Muscle of leg (tissue), 16 donors: ENCODE measurements at places on chromosomes 4 and X.

GRCh38 chr4:41538017-41538733, at the start of gene LIMCH1:
LIMCH1 (plus strand) TSS chr4:41538157; CDS start chr4:41605996, 67,839 bp downstream.
- DNase-seq, result peak; percentile 83

DNA sequence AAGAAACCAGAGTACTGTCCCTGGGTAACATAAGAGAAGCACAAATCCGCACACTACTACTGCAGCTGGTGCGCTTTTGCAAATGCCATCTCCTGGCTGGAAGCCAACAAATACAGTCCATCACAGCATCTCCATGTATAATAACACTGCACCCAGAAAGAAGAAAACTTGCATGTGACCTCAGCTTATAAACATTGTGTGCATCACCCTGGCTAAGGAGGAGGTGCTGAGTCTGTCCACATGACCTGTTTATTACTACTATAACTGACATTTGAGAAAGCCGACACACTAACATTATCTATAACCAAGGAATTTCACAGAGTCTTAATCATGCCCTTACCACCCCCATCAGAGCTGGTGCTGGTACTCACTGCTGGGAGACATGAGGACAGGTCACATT, 516.8 kb downstream of the CFAP47 start:
- DNase-seq, result peak; percentile 35

DNA sequence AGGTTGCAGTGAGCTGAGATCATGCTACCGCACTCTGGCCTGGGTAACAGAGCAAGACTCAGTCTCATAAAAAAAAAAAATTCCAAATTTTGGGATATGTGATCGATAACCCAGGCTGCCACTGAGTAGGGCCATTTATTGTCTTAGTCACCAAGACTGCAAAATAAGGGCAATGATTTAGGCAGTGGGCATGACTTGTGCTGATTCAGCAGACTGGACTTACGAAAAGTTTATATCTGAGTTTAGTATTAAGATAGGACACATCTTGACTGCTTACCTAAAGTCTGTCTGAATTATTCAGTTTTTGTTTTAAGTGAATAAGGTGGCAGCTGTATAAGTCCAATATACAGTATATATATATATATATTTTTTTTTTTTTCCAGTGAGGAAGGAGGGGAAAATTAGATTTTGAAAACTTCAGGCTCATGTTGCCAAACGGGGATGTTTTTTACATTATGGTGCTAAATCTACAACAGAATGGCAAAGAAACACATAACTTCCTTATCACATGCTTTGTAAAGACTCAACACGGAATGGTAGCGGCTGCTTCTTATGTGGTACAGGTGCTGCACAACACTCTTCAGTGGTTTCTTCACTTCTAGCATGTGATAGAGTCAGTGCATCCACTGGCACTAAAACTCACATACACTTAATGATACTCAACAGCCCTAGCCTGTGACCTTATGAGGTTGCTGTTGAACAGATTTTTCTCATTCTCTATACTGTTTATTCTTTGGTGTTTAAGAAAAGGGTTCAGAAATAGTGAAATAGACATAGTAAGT, 6.5 kb downstream of the TEX13D start:
- peak; percentile 14 for DNase-seq

- DNase-seq, result no peak
These were observed 23.0 kb downstream of the NAT8L start for GRCh38 chr4:2082118-2082517.

GRCh38 chr4:100087743-100088142, 102.5 kb downstream of the DDIT4L start:
- peak; percentile 31 for DNase-seq

- peak; percentile 80 for DNase-seq
These were observed 3.1 kb downstream of the MAMLD1 start for GRCh38 chrX:150365990-150366911.

DNA sequence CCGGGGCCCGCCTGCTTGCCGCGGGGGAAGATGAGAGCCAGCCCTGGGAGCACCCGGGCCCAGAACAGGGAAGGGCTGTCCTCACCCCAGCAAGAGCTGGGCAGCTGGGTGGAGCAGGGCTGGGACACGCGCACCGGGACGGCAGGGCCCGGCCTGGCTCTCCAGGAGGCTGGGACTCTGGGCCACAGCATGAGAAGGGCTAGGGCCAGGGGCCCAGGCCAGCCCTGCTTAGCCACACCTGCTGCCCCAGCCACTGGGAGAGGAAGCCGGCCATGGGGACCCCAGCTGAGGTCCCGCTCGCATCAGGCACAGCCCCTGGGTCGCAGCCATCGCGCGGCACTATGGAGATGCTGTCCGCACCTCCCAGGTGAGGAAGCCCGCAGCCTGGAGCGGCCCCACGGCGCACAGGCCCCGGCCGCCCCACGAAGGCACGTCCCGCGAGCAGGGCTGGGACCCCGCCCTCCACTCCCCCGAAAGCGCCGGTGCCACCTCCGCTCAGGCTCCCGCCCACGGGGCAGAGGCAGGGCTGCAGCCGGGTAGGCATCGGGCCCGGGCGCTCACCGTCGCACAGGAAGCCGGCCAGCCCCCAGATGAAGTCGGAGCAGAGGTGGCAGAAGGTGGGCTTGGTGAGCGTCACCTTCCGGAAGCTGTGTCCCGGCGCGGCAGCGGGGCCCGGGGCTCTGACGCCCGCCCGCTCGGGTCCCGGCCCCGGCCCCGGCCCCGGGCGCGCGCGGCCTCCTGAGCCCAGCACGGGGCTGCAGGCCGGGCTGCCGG, 531 bp downstream of the DGKQ start:
- DNase-seq, result no peak

DNA sequence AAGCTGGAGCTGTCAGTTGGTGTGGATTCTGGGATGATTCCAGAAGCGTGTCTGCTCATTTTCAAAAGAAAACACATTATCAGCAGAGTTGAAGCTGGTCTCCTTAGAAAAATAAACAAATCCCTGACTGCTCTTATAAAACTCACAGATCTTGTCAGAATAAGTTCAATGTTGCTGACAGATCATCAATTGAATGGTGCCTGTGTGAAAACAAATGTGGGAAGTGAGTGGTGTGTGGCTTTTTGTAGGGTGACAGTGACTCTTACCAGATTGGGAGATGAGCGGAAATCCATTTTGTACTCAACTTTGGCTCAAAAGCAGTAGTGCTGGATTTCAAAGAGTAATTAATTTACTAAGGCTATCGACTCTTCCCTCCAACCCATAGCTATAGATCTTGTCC, 807.8 kb downstream of the RAPGEF2 start:
- DNase-seq, result no peak

GRCh38 chr4:138301536-138301935, 59.4 kb upstream of the SLC7A11 start:
- DNase-seq, result no peak

DNA sequence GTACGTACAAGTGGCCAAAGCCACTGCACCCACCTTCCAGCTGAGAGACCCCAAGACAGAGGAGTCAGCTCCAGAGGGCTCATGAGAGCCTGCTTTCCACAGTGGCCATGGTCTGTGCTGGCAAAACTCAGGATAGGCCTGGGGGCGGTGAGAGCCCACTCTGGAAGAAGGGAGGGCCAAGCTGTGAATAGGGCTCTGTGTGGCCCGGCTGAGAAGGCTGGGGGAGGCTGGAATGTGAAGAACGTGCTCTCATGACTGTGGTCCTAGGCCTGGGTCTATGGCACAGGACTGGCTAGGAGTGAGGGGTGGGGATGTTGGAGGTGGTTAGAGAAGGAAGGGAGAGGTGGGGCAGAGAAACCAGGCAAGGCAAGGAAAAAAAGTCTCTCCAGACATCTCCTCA, 13.3 kb downstream of the STARD8 start:
- DNase-seq, result no peak

DNA sequence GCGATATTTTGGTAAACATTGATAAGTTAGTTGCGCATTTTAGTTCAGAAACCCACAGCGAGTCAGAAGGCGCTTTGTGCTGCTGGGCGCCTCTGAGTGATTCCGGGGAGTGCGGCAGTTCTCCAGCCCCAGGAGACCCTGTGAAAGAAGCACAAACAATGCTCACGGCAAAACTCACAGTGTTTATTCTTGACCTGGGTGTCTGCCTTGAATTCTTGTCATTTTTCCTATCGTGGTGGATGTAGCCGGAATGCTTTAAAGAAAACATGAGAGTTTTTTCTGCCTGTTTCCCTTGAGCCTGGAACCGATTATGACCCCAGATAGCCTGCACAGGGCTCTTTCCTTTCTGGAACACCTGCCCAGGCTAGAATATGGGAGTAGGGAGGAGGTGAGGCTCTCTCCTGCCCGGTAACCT, 6.7 kb downstream of the TBL1X start:
- DNase-seq, result no peak

- DNase-seq, result no peak
These were observed 61.8 kb downstream of the MAGED1 start for GRCh38 chrX:51955200-51955599.

- DNase-seq, result no peak
These were observed 410 bp downstream of the GNL3L start for GRCh38 chrX:54530357-54530900.

DNA sequence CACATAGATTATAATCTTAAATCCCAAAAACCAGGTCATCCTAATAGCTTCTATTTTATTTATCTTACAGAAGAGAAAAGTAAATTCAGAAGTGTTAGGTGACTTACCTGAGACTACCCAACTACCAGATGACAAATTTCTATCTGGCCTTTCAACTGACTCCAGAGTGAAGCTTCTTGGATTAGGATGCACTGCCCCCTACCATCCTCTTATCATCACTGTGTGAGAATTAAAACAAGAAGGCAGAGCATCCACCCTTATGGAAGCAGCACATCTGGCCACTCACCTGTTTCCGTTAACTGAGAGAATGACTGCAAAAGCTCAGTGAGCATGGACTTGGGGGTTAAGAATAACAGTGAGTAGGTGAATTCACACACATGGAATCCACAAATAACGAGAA, 502.6 kb upstream of the TECRL start:
- no peak for DNase-seq

GRCh38 chrX:115487608-115488007, 73.4 kb upstream of the PLS3 start:
- DNase-seq, result no peak

- DNase-seq, result no peak
These were observed 922.1 kb upstream of the SLIT2 start for GRCh38 chr4:19329631-19330030.

DNA sequence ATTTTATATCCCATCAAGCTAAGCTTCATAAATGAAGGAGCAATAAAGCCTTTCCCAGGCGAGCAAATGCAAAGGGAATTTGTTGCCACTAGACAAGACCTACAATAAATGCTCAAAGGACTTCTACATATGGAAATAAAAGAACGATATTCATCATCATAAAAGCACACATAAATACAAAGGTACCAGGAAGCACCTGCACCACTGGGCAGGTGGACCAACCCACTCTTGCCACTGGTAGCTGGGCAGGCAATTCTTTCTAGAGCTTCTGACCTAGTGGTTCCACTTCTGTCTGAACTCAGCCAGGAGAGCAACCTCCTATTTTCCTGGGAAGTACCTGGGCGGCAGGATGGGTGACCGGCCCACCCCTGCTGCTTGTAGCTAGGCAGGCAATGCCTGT, 237.2 kb upstream of the ITM2A start:
- DNase-seq, result no peak

DNA sequence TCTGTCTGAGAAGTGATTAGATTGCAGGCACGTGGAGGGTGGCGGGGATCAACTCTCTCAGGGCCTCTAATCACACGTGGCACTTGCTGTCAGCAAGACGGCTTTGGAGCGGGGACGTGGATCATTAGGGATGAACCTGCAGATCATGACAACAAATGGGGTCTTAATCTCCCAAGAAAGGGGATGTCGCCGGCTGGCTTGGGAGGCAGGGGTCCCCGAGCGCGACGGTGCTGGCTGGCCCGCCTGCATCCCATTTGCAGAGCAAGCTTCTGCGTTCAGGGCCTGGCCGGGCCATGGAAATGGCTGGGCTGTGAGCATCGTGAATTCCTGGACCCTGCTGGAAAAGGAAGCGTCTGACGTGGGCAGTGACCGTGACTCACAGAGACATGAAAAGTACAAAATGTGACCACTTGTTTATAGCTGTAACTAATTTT, 85.1 kb upstream of the SHOX start:
- peak; percentile 27 for DNase-seq

DNA sequence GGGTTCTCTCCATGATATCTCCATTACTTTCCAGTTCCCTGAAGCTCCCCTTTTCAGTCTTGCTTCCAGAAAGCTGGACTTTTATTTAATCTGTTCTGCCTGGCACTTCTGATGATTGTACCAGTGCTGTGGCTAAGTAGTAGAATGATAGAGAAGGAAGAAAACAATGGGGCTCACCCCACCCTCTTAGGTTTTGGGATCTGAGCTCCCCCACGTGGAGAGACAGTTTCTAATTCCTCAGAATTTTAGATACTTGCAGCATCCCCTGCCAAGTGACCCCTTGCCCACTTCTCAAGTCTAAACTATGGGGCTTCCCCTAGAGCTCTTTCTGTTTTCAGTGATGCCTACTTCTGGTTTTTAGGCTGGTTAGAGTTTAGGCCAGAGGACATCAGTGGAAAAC, 73.9 kb downstream of the GC start:
- no peak for DNase-seq

DNA sequence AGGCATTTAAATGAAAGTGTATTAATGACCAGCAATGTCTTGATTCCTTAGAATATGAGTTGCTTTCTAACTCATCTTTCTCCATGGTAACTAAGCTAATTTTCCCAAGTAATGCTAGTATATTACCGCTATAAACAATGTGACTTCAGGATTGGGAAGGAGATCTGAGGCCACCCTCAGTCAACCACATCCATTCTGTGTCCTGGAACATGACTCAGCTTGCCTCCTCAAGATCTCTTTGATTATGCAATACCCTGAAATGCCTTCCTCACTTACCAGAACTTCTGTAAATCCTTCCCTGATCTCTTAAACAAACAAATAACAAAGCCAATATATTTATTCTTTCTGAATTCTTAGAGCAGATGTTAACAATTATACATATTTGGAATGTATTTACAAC, 1495.5 kb downstream of the PCDH18 start:
- no peak for DNase-seq

GRCh38 chr4:73376976-73377375, 27.1 kb upstream of the ALB start:
- DNase-seq, result no peak

DNA sequence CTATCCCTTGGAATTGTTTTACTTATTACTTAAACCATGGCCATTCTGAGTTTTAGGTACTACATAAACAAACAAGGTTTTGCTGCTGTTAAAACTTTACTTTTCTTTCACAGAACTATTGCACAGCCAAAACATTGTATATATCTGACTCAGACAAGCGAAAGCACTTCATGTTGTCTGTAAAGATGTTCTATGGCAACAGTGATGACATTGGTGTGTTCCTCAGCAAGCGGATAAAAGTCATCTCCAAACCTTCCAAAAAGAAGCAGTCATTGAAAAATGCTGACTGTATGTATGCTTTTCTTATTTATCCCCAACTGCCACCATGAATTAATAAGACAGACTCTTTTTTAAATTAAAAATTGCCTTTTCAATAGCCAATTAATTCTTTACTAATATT, 69.8 kb downstream of the CCKAR start:
- DNase-seq, result no peak

GRCh38 chr4:126633306-126633705, 999.5 kb upstream of the INTU start:
- peak; percentile 50 for DNase-seq

GRCh38 chr4:183986971-183987946, 82.2 kb downstream of the STOX2 start:
- peak; percentile 83 for DNase-seq
